ENCODE measurements at places on chromosomes 16 and 17. TPM values are rescaled to one million over a fixed set of nuclear protein-coding genes. Genes with fewer than 3 reads are reported as not detected.

IRX3 gene
- total RNA-seq: 4.8 TPM

SLC5A10 gene
- not detected for total RNA-seq

CCL7 gene
- not detected for total RNA-seq

SLC38A8 gene
- not detected for total RNA-seq

TAT gene
- 0.04 TPM for total RNA-seq

Measured in muscle of leg (tissue), 16 donors.